ENCODE measurements at places on chromosomes 3 and 15.

- no peak for DNase-seq
Measured at GRCh38 chr15:71231758-71232157, 116.5 kb downstream of the THSD4 start.

GRCh38 chr3:49772703-49773102 lies 13.6 kb downstream of the IP6K1 start:
- no peak for DNase-seq

GRCh38 chr3:197428952-197429351 lies 126.8 kb downstream of the BDH1 start:
- no peak for DNase-seq

GRCh38 chr3:28206479-28206878 lies 34.9 kb upstream of the CMC1 start:
- DNase-seq: no peak

DNA sequence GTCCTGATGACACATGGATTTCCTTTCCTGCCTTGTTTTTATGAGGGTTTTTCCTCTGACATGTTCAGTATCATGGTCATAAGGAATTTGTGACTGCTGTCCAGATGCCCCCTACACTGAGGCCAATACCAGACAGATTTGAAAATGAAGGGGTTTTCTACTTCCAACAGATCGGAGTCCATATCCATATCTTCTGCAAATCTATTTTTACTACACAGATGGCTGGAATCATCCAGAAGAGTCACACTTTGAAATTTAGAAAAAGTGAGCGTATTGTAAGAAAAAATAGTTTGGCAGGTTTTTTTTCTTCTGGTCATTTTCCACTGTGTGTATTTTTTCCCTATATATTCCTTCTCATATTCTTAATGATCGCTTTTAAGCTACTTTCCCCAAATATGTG lies 197.5 kb upstream of the LRRC3B start:
- no peak for DNase-seq

DNA sequence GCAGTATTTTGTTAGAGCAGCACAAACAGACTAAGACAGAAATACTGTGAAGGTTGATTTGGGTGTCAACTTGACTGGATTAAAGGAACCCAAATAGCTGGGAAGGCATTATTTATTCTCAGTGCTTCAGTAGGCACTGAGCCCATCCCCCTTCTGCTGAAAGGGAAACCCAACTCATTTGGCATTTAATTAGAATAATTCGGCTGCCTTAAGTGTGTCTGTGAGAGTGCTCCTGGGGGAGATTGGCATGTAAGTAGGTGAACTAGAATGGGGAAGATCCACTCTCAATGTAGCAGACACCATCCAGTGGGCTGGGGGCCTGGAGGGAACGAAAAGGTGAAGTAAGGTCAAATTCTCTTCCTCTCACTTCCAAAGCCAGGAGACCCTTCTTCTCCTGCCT lies 20.5 kb upstream of the SLCO3A1 start:
- DNase-seq: no peak
